ENCODE measurements at places on chromosomes 6 and 20. TPM values are rescaled to one million over a fixed set of nuclear protein-coding genes. Genes with fewer than 3 reads are reported as not detected.

- no peak for DNase-seq
Observed at GRCh38 chr6:126195625-126196236, 144.2 kb upstream of the CENPW start.

Gene C4B
- total RNA-seq, result 163 TPM

DNA sequence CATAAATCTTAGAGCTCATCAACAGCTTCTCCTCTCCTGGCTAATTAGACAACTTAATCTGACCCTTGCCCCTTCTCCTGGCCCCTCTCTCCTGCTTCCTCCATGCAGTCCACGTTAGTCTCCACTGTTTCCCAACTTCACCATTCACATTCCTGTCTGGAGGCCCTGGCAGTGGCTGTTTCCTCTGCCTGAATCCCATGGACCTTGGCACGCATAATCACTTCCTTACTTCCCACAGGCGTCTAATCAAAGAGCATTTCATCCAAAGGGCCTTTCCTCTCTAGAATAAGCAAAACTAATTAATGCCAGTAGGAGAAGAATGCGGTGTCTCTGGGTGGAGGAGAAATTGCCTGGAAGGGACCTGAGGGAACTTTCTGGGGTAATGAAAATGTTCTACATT, 16.4 kb upstream of the XRN2 start:
- DNase-seq, result no peak

- no peak for DNase-seq
Observed at GRCh38 chr6:12555267-12555666, 161.3 kb upstream of the PHACTR1 start.

DNA sequence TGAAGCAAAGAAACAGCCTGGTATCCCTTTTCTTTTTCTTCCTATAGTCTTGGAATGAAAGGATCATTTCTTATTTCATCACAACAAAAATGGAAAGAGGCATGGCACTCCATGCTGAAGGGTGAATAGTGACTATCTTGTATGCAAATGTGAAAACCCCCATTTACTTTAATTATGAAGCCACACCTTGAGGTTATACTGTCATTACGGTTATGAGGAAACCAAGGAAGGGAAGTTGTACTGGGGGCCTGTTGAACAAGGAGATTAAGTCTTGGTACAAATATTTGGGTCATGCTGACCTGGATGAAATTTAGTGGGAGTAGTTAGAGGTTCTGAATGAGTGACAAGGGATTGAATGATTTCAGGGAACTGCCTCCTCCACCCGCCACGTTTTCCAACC, 8.7 kb upstream of the STXBP5 start:
- DNase-seq, result no peak
